ENCODE measurements at places on chromosomes 16 and 17.

DNA sequence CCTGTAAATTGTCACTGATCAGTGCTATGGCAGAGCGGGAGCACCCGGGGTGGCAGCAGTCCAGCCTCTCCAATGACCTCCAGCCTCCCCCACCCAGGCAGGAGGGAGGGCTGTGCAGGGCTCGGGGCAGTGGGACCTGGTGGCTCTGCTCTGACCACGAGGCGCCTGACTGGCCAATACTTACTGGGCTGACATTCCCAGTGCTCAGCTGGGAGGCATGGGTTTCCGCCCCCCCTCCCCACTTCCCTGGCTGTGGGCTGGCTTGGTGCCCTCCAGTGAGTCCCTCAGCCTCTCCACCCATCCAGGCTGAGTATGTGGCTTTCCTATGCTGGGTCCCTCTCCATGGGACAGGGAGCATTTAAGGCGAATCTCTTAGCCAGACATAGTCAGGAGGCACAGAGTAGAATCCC is 2.7 kb downstream of the SOCS3 start:
- no peak for DNase-seq

DNA sequence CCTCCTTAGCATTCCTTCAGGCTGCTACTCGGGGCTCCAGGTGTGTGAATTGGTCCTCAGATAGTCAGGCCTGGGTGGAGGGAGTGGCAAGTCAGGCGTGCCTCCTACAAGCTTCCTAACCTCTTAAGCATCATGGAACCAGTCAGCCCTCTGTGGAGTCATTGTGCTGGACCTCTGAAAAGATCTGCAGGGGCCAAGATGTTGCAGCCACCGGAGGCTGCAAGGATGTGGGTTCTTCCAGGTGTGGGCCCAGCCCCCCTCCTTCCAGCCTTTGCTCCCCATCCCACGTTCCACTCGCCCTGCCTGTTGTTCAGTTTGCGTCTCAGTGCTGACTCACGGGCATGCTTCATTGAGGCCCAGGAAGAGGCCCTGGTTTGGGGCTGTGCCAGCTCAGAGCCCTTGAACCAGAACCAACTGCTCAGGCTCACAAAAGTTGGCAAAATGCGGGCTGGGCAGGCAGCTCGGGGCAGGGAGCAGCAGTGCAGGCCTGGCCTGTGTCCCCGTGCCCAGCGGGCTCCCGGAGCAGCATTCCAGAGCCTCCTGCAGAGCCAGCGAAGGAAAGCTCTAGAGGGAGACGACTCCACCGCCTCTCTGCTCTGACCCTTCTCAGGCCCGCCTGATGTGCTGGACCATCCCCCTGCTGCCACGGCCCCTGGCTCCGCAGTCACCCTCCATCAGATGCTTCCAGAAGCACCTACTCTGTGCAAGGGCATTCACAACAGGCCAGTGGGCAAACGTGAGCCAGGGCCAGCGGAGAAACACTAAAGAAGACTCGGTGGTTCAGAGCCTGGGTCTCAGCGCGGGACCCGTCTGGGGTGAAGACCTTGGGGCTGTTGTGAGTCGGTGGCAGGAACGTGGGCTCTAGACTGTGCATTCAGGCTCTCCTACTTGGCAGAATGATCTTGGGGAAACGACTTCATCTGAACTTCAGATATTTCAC is 7.5 kb downstream of the LDHD start:
- peak; percentile 64 for DNase-seq

GRCh38 chr17:4719684-4720221 is 9.3 kb downstream of the ARRB2 start:
- no peak for DNase-seq

GRCh38 chr17:17098551-17099179 is 56.4 kb downstream of the MPRIP start:
- peak; percentile 37 for DNase-seq

GRCh38 chr17:2266865-2267228 is 36.7 kb downstream of the SMG6 start:
- no peak for DNase-seq

DNA sequence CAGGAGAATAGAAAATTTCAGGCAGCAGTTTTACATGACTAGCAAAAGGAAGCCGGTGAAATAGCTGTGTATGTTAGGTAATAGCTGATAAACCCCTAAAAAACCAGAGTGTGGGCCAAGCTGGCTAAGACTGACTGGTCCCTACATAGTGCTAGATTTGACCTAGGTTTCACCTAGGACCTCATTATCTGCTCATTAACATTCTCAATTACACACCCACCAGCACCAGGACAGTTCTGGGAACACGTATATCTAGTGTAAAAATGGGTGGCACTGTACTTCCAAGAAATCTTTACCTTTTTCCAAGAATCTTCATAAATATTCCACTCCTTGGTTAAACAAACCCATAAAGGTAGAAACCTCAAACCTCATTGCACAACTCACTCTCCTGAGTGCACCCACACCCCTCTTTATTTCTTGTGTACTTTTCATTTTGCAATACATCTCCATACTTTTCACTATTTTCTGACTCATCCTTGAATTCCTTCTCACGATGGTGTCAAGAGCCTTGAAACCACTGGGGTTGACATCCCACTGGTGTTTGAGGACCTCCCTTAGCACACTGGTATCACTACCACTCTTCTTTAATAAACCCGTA is 262.7 kb upstream of the KCNJ16 start:
- DNase-seq, result no peak

- no peak for DNase-seq
Measured at GRCh38 chr16:893360-893759, 77.4 kb downstream of the LMF1 start.

- DNase-seq, result no peak
Measured at GRCh38 chr17:39593371-39593770, 14.3 kb downstream of the NEUROD2 start.

DNA sequence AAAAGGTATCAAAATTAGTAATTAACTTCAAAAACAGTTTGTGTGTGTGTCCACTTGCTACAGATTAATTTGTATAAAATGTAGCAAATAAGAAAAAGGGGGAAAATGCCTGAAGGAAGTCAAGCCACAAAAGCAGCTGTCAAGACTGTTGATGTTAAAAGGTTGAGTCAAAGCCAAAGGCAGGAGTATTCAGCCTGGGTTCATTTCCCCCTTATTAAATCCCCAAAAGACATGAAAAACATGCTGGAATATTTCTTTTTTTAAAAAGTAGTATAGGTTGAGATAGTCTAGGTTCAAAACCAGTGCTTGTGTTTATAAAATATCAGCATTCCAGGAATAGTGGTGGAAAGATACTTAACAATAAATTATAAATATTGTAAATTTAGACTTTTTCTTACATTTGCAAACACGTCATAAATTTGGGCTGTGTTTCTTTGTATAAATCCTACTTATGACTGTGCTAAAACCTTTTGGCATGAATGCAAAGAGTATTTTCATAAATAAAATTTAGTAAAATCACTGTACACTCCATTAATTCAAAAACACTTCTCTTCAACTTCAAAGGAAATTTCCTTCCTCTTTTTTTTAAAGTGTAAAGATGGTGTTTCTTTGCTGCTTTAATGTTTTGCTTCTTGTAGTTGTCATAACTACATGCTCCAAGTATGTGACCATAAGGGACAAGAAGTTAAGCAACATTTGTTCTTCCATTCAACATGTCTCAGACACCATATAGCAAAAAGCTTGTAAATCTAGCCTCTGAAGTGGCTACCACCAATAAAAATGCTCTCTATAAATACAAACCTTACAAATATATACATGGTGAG is 72.0 kb downstream of the SKAP1 start:
- DNase-seq, result no peak

GRCh38 chr16:47519037-47519436 is 57.9 kb downstream of the PHKB start:
- DNase-seq, result no peak

GRCh38 chr17:51730303-51731050 is 428.0 kb downstream of the CA10 start:
- DNase-seq, result no peak

DNA sequence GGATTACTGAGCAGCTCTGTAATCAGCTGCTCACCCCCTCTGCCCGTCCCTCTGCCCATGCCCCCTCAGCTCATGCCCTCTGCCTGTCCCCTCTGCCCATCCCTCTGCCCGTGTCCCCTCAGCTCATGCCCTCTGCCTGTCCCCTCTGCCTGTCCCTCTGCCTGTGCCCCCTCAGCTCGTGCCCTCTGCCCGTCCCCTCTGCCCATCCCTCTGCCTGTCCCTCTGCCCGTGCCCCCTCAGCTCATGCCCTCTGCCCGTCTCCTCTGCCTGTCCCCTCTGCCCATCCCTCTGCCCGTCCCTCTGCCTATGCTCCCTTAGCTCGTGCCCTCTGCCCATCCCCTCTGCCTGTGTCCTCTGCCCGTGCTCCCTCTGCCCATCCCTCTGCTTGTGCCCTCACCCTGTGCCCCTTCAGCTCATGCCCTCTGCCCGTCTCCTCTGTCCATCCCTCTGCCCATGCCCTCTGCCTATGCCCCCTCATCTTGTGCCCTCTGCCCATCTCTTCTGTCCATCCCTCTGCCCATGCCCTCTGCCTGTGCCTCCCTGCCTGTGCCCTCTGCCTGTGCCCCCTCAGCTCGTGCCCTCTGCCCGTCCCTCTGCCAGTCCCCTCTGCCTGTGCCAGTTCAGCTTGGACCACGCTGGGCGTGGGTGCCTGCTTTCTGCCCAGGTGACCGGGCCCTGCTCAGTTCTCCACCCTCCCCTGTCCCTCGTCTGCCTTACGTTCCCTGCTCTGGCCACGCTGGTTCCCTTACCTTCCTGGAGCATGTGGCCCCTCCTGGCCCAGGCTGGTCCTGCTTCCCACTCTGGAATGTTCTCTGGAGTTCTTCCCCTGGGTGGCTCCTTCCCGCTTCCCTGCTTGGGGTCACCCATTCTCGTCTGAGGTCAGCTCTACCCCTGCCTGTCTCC is 97.6 kb downstream of the NPIPB11 start:
- DNase-seq, result no peak

DNA sequence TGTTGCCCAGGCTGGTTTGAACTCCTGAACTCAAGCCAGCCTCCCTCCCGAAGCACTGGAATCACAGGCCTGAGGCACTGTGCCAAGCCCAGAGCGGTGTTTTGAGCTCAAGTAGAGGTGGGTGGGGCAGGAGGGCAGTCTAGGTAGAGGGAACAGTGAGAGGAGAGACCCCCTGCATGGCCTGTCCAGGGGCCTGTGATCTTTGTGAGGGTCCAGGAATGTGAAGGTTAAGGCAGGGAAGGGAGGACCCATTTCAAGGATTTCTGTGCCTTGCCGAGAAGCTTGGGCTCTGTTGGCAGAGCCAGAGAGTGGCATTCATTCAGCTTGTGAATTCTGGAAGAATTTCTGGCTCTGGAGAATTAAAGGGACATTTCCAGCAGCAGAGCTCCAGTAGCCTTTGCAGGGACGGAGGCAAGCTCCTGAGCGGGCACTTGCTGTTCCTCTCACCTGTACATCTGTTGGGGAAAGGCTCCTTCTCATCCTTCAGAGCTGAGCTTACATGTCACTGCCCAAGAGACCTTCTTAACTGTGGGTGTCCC is 2.7 kb downstream of the WWOX start:
- no peak for DNase-seq

GRCh38 chr16:58201163-58201562 is 3.3 kb upstream of the CSNK2A2 start:
- DNase-seq, result no peak

DNA sequence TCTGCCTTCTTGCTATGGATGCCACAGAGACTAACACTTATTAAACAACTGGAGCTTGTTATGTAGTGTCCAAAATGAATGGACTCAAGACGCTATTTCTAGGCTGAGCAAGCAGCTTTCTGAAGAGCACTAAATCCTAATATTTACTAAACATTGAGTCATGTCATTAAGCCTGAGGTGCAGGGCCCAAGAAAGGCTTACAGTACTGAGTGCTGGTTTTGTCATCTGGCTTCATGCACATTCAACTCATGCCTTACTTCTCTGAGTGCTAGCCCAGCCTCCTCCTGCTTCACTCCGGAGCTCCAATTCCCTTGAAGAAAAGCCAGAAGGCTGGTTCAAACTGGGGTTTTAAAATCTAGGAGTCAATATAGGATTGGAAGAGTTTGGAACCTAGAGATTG is 363.3 kb upstream of the CDH5 start:
- no peak for DNase-seq

DNA sequence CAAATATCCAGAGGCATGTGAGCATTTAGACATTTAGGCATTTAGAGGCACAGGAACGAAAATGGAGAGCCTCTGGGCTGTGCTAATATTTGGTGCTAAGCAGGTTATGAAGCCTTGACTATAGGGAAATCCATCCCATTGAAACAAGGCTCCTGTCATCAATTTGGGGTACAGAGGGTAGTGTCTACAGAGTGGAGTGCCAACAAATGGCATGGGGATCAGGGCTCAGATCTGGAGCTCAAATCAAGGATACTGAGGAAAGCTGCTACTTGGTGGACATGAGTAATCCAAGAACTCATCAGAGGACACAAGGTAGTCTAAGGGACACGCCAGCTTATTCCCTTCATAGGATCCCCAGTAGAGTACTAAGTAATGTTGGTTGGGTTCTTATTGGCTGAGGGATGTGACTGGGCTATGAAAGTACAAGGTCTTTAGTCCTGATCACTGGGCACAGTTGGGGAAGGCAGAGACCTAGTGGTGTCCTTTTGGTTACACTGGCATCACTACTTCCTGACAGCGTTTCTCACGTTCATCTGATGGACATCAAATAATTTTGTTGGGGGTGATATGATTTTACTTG is 5.2 kb downstream of the KRT10 start:
- DNase-seq, result no peak

DNA sequence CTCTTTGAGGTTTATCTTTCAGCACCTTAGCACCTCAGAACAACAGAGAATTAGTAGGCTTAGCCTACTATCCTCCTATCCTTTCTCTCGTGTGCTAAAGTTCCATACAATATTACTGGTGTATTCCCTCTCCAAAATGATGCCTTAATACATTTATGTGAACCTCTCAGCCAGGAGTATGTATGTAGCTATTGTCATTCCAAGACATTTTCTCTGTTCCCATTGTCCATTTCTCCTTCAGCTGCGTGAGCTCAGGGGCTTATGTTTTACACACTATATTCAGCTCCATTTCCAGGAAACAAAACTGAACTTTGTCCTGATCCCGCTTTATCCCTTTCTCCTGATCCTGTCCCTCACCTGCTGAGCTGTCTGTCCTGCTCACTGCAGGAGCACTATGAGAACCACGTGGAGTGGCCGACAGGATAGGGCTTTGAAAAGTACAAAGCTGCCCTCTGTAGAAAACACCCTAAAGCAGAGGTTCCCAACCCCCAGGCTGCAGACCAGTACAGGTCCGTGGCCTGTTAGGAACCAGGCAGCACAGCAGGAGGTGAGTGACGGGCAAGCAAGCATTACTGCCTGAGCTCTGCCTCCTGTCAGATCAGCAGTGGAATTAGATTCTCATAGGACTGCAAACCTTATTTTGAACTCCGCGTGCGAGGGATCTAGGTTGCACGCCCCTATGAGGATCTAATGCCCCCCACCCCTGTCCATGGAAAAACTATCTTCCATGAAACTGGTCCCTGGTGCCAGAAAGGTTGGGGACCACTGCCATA is 55.7 kb downstream of the CENPV start:
- no peak for DNase-seq

- DNase-seq, result no peak
Measured at GRCh38 chr17:15036238-15036637, 228.9 kb downstream of the PMP22 start.

- no peak for DNase-seq
Measured at GRCh38 chr17:70313086-70313852, 143.9 kb downstream of the KCNJ2 start.

Data from right kidney (tissue), 9 donors.